ENCODE measurements at places on chromosomes 1 and 21. TPM values are rescaled to one million over a fixed set of nuclear protein-coding genes. Genes with fewer than 3 reads are reported as not detected.

RBP7 gene
- 30.2 TPM for total RNA-seq

TMEM269 gene
- total RNA-seq, result 0.13 TPM

ITLN2 gene
- total RNA-seq, result not detected

SYTL1 gene
- total RNA-seq, result 3.7 TPM

CFAP74 gene
- total RNA-seq, result 0.36 TPM

SLAMF9 gene
- not detected for total RNA-seq

PPIAL4G gene
- total RNA-seq, result 0.13 TPM

DHDDS gene
- 42.3 TPM for total RNA-seq

MAP3K7CL gene
- total RNA-seq, result 33.0 TPM

SLC16A1 gene
- 30.3 TPM for total RNA-seq

SIK1 gene
- 18.1 TPM for total RNA-seq

B3GALT5 gene
- 0.21 TPM for total RNA-seq

OR2L13 gene
- total RNA-seq, result not detected

DMBX1 gene
- total RNA-seq, result not detected

TNNT2 gene
- total RNA-seq, result 0.36 TPM

GPX7 gene
- total RNA-seq, result 21.0 TPM

KRTAP12-2 gene
- total RNA-seq, result not detected

CELSR2 gene
- total RNA-seq, result 1.6 TPM

FAM131C gene
- total RNA-seq, result 0.26 TPM

RNU1-2 gene
- total RNA-seq, result 7,231 TPM

RGS1 gene
- total RNA-seq, result 43.4 TPM

FLG gene
- not detected for total RNA-seq

KCNJ15 gene
- 2.7 TPM for total RNA-seq

TAS1R3 gene
- total RNA-seq, result 0.24 TPM

BRWD1 gene
- total RNA-seq, result 68.5 TPM

SLC1A7 gene
- total RNA-seq, result 0.16 TPM

LAPTM5 gene
- 116 TPM for total RNA-seq

MAB21L3 gene
- not detected for total RNA-seq

ARTN gene
- total RNA-seq, result 4.9 TPM

ENO1 gene
- total RNA-seq, result 688 TPM

PTPRC gene
- 46.6 TPM for total RNA-seq

ADGRL4 gene
- total RNA-seq, result 31.9 TPM

LIPI gene
- total RNA-seq, result not detected

ARV1 gene
- total RNA-seq, result 12.2 TPM

CITED4 gene
- 19.0 TPM for total RNA-seq

RHBG gene
- not detected for total RNA-seq

TNFRSF14 gene
- total RNA-seq, result 89.1 TPM

CKS1B gene
- total RNA-seq, result 25.5 TPM

AGMAT gene
- total RNA-seq, result 0.18 TPM

ADAM30 gene
- total RNA-seq, result not detected
